ENCODE measurements at places on chromosomes 3 and 15.

DNA sequence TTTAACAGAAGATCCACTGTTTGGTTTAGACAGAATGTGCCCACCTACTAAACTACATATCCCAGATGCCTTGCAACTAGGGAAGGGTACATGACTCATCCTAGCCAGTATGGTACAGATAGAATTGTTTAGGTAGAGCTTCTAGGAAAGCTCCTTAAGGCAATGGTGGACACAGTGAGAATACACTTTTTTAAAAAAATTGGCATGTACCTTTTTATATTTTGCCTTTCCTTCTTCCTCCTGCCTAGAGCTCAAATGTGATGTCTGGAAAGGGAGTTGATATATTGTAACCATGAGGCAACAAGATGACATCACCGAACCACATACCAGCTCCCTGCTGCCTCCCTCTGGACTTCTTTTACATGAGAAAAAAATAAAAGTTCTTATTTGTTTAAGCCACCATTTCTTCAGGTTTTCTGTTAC, 14.4 kb upstream of the C3orf80 start:
- no peak overlapping the region for H3K27ac ChIP-seq
- no peaks in the 10 kb centered on the region for H3K36me3 ChIP-seq
- H3K4me1 ChIP-seq, result no peaks in the 10 kb centered on the region

DNA sequence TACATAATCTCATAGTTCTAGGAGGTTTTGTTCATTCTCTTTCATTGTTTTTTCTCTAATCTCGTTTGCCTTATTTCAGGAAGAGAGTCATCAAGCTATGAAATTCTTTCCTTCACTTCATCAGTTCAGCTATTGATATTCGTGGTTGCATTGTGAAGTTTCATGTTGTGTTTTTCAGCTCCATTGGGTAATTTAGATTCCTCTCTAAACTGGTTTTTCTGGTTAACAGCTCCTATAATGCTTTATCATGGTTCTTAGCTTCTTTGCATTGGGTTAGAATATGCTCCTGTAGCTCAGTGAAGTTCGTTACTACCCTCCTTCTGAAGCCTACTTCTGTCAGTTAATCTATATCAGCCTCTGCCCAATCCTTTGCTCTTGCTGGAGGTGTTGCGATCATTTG, 69.4 kb upstream of the CD96 start:
- no peaks in the 10 kb centered on the region for H3K27me3 ChIP-seq
- no peaks in the 10 kb centered on the region for H3K4me1 ChIP-seq

GRCh38 chr3:56453011-56453410, 15.3 kb downstream of the ERC2 start:
- H3K4me1 ChIP-seq, result no peaks in the 10 kb centered on the region
- H3K27ac ChIP-seq, result no peak overlapping the region
- H3K4me3 ChIP-seq, result no peak overlapping the region
- H3K36me3 ChIP-seq, result no peaks in the 10 kb centered on the region
- DNase-seq, result no peak
- no peaks in the 10 kb centered on the region for H3K27me3 ChIP-seq

DNA sequence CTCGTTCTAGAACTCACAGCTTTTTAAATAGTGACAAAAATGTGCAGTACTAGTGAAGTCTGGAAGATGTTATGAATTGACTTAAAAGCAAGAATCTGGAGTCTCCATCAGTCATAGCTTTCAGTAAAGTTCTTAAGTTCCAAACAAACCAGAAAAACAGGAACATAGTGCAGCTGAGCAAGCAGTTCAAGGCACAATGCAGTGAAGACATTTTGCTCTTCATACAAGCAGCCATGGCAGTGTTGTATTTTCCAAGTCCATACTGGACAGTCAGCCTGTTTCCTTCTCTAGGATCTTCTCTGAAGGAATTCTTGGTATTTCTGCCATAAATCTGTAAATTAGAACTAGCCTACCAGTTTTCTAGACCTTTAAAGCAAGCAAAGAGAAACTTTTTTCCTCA, 90.5 kb downstream of the LRRC28 start:
- H3K4me1 ChIP-seq, result peaks cover 12% of the 10 kb centered on the region
- peaks cover 3% of the 10 kb centered on the region for H3K36me3 ChIP-seq
- H3K4me3 ChIP-seq, result no peak overlapping the region
- no peaks in the 10 kb centered on the region for H3K27me3 ChIP-seq
- no peak overlapping the region for H3K27ac ChIP-seq

- no peaks in the 10 kb centered on the region for H3K27me3 ChIP-seq
- H3K36me3 ChIP-seq, result no peaks in the 10 kb centered on the region
- no peak overlapping the region for H3K27ac ChIP-seq
- DNase-seq, result no peak
These were observed 48.1 kb upstream of the EPHA3 start for GRCh38 chr3:89059211-89059925.

DNA sequence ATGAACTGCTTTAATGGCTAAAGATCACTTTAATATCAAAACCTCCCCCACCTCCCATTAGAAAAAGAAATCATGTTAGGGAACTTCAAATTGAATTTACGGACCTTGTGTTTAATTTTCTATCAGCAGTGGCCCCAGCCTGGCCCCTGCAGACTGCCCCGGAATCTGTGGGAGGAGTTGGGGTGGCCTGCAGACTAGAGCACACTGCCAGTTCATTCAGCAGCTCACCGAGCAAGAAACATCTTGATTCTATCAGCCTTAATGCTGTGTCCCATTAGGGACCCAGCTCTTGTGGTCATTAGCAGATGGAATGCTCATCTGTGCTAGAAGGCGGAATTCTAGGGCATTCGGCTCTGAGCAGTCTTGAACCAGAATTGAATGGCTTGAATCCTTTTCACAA, 54.2 kb downstream of the FLNB start:
- no peaks in the 10 kb centered on the region for H3K36me3 ChIP-seq
- peaks cover 57% of the 10 kb centered on the region for H3K4me1 ChIP-seq

DNA sequence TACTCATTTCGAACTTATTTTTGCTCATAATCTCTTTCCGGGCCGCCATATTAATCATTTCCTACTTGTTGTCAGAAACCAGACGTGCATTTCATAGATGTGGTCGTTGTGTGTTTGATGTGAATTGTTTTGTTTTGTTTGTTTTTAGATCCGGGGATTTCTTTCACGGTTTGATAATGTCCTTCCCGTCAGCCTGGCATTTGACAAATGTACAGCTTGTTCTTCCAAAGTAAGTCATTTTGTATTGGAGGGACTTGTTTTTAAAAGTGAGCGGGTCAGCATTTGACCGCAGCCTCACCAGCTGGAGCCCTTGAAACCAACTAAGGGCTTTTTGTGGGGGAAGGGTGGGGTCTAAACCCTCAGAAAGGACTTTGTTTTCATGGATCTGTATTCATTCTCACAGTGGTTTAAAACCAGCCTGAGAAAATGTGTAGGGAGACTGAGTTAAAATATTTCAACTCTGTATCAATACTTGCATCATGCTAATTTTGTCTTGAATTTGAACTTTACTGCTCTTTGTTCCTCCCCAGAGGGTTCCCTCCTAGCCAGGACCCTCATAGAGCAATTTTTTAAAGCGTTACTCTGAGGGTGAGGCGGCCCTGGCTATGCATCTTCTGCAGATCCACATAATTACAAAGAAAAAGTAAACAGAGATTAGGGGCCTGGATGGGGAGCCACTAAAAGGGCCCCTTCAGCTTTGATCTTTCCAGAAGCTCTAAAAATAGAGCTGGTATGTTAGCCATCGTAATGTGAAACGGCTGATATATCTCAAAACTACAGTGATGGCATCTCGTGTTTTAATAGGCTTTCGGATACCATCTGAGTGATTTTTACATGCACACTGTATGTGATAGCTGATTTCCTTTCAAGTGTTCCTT, 107.9 kb downstream of the ATG7 start:
- H3K4me3 ChIP-seq, result no peak overlapping the region
- DNase-seq, result no peak
- H3K27ac ChIP-seq, result peak overlapping the region; percentile 11
- no peaks in the 10 kb centered on the region for H3K4me1 ChIP-seq

GRCh38 chr3:38616111-38616510, 33.4 kb downstream of the SCN5A start:
- no peaks in the 10 kb centered on the region for H3K36me3 ChIP-seq
- DNase-seq, result no peak
- H3K27me3 ChIP-seq, result no peaks in the 10 kb centered on the region
- H3K27ac ChIP-seq, result no peak overlapping the region
- H3K4me3 ChIP-seq, result no peak overlapping the region

GRCh38 chr15:81454024-81454423, 80.0 kb upstream of the TMC3 start:
- no peaks in the 10 kb centered on the region for H3K36me3 ChIP-seq
- H3K27me3 ChIP-seq, result no peaks in the 10 kb centered on the region
- no peaks in the 10 kb centered on the region for H3K4me1 ChIP-seq
- H3K27ac ChIP-seq, result no peak overlapping the region

DNA sequence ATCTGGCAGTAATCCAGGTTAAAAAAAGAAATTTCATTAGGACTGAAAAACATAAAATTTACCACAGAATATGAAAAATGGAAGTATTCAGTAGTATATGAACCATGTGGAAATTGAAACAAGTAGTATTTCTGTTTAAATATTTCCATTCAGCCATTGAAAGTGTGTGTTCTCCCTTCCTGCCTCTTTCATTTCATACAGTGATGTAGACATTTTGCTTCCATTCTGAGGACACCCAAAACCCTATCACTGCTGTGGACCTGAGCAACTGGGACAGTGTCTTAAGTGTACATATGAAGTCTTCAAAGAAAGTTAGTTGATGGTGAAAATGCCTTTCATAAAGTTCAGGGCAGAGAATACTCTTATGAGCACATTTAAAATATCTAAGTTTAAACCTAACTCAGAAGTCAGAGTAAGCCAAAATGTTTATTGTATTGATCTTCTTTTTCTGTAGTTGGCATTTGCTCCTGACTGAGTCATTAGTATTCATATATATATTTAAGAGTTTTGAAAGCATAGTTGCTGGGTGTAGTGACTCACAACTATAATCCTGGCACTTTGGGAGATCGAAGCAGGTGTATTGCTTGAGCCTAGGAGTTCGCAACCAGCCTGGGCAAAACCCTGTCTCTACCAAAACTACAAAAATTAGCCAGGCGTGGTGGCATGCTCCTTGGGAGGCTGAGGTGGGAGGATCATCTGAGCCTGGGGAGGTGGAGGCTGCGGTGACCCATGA, 198.8 kb downstream of the KLHL25 start:
- peaks cover 15% of the 10 kb centered on the region for H3K4me1 ChIP-seq
- no peaks in the 10 kb centered on the region for H3K27me3 ChIP-seq
- H3K4me3 ChIP-seq, result no peak overlapping the region
- no peaks in the 10 kb centered on the region for H3K36me3 ChIP-seq
- no peak for DNase-seq
- H3K27ac ChIP-seq, result peak overlapping the region; percentile 9

- no peaks in the 10 kb centered on the region for H3K36me3 ChIP-seq
- no peak overlapping the region for H3K4me3 ChIP-seq
- H3K27me3 ChIP-seq, result no peaks in the 10 kb centered on the region
These were observed 587.9 kb downstream of the GBE1 start for GRCh38 chr3:81173514-81173913.

DNA sequence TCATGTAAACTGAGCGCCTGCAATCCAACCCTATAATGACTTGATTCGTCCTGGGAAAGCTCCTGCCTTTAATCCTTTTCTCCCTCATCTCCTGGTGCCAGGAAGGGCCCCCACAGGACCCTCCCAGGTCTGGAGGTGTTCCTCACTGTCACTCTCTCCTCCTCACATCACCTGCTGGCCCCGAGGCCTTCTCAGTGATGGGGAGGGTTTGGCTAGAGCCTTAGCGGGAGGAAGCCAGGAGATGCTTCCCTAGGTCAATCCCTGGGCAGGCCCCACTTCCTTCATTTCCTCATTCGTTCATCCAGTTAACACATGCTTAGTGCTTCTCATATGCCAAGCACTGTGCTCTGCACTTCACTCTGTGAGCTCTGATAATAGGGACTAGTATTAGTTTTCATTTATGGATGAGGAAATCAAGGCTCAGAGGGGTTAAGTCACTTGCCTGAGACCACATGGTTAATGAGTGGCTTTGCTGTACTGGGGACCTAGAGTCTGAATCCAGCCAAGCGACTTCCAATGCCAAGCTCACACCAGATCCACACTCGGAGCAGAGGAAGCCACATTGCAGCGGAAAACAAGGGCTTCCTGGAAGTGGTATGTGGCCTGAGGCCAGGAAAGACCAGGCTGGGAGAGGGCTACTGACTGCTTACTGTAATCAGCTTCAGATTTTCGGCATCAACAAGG, 50.3 kb upstream of the CHRNB4 start:
- no peak overlapping the region for H3K27ac ChIP-seq
- H3K4me3 ChIP-seq, result no peak overlapping the region
- H3K36me3 ChIP-seq, result no peaks in the 10 kb centered on the region
- H3K4me1 ChIP-seq, result peaks cover 7% of the 10 kb centered on the region
- DNase-seq, result no peak
- no peaks in the 10 kb centered on the region for H3K27me3 ChIP-seq

GRCh38 chr15:25849157-25849921, 13.8 kb downstream of the ATP10A start:
- DNase-seq, result no peak
- no peaks in the 10 kb centered on the region for H3K4me1 ChIP-seq
- no peaks in the 10 kb centered on the region for H3K36me3 ChIP-seq

GRCh38 chr15:25652704-25653103, 210.4 kb downstream of the ATP10A start:
- DNase-seq, result no peak
- no peak overlapping the region for H3K27ac ChIP-seq
- H3K4me3 ChIP-seq, result no peak overlapping the region

DNA sequence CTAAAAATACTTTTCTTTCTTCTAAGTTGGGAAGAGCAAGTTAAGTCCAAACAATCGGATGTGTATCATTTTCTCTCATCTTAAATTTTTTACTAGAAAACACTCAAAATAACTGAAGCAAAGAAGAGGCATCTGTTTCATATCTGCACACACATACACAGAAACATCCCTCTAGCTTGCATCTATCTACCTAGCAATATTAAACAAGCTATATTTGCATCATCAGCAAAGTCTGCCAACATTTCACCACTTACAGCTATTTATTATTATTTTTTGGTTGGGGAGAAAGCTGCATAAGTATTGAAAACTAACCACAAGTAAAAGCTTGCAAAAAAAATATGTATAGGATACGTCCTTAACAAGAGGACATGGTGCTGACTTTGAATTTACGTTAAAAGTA, 1.9 kb downstream of the GOLIM4 start:
- no peak for DNase-seq
- H3K27ac ChIP-seq, result no peak overlapping the region
- peaks cover 12% of the 10 kb centered on the region for H3K4me1 ChIP-seq
- H3K27me3 ChIP-seq, result no peaks in the 10 kb centered on the region

- H3K4me3 ChIP-seq, result peak overlapping the region; percentile 29
- peaks cover 59% of the 10 kb centered on the region for H3K4me1 ChIP-seq
- H3K27me3 ChIP-seq, result no peaks in the 10 kb centered on the region
- DNase-seq, result no peak
These were observed 1.5 kb downstream of the RBM15B start for GRCh38 chr3:51392355-51393133.

GRCh38 chr3:14767245-14768051, 51.3 kb upstream of the FGD5 start:
- no peaks in the 10 kb centered on the region for H3K36me3 ChIP-seq
- no peaks in the 10 kb centered on the region for H3K27me3 ChIP-seq
- H3K4me1 ChIP-seq, result no peaks in the 10 kb centered on the region
- H3K4me3 ChIP-seq, result no peak overlapping the region
- peak; percentile 19 for DNase-seq

GRCh38 chr3:154334973-154335420, 10.7 kb upstream of the DHX36 start:
- no peak overlapping the region for H3K4me3 ChIP-seq
- DNase-seq, result no peak
- no peak overlapping the region for H3K27ac ChIP-seq
- no peaks in the 10 kb centered on the region for H3K36me3 ChIP-seq

- no peak overlapping the region for H3K4me3 ChIP-seq
- H3K36me3 ChIP-seq, result no peaks in the 10 kb centered on the region
- no peak for DNase-seq
- no peak overlapping the region for H3K27ac ChIP-seq
- no peaks in the 10 kb centered on the region for H3K27me3 ChIP-seq
These were observed 64.9 kb downstream of the ABHD5 start for GRCh38 chr3:43755516-43756200.
